ENCODE measurements at places on chromosomes 3 and 15. TPM values are rescaled to one million over a fixed set of nuclear protein-coding genes. Genes with fewer than 3 reads are reported as not detected.

- no peak for DNase-seq
Observed at GRCh38 chr15:43920815-43921214, 94.0 kb downstream of the WDR76 start.

Gene TRAT1
- not detected for total RNA-seq

Gene NPAP1
- 0.30 TPM for total RNA-seq

DNA sequence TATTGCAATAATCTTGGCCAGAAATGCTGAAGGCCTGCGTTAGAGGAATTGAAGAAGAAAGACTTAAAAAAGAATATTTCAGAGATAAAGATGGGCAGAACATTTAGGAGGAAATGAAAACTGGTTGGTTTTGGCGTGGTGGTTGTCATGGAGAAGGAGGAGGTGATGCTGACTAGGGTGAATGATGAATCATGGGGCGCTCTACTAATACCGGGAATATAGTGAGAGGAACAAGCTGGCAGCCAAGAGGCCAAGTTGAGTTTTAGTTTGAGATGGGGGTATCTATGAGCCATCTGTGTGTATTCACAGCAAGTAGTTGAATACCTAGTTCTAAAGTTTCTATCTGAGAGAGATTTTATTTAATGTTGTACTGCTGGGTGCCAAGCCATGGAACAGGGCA lies 6.8 kb upstream of the GAP43 start:
- no peak for DNase-seq

Gene APOD
- 1.1 TPM for total RNA-seq

- no peak for DNase-seq
Observed at GRCh38 chr3:10992943-10993728, 588 bp downstream of the SLC6A1 start.

DNA sequence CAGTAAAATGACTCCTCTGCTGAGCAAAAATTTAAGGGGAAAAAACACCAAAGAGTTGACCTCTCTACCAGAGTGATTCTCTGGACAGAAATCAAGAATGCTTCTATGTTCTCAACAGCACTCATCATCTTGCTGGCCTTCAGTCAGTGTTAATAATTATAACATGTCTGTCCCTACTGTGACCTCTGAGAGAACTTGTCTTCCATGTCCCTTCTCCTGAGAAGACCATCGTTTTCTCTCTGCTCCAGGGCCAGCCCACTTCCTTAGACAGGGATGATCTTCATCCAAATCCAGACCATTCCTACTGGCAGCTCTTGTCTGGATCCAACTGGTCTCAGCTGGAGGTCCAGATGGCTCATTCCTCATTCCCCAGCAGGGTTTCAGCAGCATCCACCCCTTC lies 139.0 kb upstream of the NECTIN3 start:
- DNase-seq = no peak

Gene SUSD5
- 2.1 TPM for total RNA-seq

DNA sequence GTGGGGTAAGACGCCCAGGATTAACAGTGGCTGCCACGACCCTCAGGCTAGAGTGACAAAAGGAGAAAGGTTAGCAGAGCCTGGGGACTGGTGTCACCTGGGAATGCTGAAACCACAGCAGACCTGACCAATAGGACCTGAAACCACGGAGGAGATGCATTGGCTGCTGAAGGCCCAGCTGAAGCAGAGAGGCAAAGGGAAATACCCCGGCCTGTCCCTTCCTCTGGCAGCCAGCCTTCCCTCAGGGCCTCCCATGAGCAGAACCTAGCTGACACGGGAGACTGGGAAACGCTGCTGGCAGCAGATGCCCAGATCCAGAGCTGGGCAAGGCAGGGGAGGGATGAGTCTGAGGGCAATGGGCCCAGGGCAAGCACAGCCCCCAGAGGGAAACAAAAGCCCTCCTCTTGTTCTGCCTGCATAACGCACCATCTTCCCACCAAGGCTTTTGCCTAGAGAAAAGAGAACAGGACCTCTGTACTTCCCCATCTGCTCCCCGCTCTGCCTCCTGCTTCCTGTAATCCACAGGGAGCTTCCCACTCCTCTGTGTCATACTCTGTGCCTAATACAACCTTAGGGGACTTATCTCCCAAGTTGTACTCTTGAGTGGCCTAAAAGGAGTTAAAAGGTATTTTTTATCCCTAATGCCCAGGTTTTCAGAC lies 216.2 kb downstream of the ABHD5 start:
- DNase-seq = no peak

DNA sequence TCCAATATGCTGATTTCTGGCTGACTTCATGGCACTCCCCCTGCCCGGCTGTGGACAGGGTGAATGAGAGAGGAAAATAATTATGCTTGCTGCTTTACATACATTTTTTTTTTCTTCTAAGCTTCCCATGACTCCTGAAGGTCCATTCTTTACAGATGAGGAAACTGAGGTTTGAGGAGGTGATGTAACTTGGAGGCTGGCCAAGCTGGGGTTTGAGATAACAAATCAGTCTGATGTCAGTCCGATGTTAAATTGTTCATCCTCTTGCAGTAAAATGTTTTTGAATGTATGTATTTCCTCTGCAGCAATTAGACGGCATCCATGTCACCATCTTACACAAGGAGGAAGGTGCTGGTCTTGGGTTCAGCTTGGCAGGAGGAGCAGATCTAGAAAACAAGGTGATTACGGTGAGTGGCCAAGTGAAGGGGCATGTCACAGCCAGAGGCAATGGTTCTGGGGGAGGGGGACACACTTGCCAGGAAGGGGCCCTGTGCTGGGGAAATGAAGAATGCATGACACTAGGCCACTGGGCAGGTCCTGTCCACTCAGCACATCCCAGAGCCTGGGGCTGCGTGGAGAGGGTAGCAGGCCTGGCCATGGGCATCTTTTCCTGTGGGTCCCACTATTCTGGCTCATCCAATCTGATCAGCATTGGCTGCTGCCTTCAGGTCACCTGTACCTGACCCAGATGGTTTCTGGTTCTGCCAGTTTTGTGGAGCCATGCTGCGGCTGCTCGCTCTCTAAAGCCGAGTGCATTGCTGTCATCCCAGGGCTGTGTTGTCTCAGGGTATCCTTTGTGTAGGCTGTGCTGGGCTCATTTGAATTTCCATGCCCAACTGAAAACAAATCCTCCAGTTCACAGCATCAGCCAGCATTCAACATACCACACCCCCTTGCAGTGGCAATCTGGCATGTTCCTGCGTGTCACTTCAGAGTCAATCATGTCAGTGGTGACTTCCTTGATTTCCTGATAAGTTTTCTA lies 20.4 kb downstream of the STARD5 start:
- DNase-seq = no peak

Gene NRG4
- total RNA-seq = not detected

DNA sequence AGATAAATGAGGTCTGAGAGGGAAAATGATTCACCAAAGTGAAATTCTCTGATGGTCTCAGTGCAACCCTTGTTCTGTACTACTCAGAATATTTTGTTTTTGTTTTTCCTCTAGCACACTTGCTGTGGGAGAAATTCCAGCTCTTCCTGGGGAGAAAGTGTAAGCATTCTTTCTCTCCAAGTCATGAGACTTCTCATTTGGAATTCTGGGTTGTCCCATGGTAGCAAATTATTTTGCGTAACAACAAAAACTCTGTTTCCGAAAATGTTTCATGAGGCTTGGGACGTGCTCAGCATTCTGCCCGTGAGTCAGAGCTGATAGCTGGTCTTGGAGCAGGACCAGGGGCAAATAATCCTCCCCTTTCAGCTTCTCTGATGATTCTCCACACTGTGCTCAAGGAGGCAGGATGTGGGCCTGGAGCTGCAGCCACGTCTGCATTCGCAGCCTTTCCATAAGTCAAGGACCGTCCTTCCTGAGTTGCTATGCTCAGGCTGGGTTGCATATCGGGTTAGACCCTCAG lies 70.3 kb downstream of the SENP2 start:
- no peak for DNase-seq

DNA sequence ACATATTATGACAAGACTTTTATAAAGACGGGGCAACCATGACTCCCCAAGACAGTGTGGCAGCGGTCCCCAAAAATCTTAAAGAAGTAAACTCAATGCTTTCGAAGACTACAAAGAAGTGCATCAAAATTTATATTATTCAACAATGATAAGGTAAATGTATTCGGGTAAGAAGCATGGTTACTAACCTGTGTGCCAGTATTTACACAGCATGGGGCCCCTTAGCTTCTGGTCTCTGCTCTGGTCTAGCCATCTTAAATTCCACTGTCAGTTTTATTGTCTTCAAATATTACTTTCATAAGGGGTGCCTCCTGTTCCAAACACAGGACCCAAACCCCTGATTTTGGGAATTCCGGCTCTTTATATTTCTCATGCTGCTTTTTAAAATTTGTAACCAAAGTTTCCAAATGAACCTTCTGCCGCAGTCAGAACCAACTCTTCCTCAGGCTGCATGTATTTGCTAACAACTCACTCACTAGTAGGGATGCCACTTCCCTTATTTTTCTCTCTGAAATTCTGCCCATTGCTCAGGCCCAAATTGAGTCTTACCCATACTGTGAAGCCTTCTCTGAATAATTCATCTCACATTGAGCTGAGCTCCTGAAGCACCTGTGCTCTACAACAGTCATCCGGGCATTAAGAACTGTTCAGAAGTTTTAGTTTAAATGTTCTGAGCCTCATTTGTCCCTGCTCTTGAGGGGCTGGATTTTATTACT lies 1.2 kb downstream of the TTC23 start:
- DNase-seq = no peak

DNA sequence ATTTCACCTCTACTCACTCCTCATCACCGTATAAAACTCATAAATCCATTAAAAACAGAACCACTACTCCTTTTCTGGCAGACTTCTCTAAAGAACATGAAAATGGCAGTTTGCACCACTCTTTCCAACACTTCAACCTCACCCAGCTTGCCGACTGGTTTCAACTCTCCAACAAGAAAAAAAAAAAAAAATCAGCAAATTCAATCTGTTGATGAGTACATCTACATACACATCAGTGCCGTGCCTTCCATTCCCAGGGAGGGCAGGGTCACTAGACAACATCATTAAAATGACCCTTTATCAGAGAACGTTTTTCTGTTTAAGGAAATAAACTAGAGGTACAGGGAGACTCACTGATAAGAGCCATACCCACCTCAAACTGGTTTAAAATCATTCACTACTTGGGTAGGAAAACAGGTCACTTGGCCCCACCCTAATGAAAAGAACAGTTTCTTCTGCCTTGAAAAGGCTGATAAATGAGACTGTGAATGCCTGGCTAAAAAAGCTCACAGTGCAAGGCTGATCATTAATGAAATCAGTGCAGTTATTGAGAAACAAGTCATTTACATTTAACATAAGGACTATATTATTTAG lies 6.0 kb downstream of the ANXA2 start:
- no peak for DNase-seq

Gene CISH
- 8.6 TPM for total RNA-seq

Measured in neural crest cell (in vitro differentiated cells).